CD4-positive, alpha-beta T cell treated with Interleukin-17A for 4 hours (primary cell): ENCODE measurements at places on chromosomes 11 and 22.

DNA sequence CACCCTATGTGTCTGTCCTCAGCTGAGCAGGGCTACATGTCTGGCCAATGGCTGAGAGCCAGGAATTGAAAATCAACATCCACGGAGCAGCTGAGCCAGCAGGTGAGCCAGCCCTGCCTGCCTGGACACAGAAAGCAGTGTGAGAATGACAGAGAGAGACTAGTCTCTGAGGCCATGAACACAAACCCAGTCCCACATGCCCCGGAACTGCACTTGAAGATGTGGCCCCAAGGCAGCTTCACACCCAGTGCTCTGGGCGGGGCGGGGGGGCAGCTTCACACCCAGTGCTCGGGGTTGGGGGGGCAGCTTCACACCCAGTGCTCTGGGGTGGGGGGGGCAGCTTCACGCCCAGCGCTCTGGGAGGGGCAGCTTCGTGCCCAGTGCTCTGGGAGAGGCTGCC, 37.6 kb downstream of the TRMU start:
- no peak for DNase-seq

DNA sequence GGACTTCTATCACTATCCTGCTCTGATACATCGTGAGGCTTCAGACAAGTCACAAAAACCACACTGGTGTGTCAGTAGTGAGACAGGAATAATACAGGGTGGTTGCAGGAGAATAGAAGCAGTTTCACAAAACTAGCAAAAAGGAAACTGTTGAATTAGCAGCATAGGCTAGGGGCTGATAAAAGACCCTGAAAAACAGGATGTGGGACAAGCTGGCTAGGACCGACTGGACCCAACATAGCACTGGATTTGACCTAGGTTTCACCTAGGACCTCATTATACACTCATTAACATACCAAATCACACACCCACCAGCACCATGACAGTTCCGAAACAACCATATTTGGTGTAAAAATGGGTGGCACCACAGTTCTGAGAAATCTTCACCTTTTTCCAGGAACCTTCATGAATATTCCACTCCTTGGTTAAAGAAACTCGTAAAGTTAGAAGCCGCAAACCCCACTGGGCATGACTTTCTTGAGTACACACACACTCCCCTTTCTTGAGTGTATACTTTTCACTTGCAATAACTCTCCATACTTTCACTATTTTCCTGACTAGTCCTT, 76.2 kb downstream of the SLC1A2 start:
- DNase-seq, result peak; percentile 12

DNA sequence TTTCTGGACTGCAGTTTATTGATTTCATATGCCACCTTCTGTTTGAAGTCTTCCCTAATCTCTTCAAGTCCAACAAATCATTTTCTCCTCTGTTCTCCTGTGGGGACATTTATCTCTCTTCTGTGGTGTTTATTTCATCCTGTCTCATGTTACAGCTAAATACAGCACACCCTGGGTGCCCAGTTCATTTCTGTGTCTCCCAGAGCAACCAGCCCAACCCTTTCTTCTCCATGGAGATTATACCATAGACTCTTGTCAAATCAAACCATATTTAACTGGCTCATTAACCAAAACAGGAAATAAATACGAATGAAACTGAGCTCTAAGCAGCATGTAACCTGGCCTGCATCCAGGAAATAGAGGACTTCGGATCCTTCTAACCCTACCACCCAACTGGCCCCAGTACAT, at the start of gene MS4A8:
TSS of gene MS4A8 (plus strand) at position 329 of the 408 bp plus-strand sequence. CDS start 1,249 bp downstream, outside the sequence.
- no peak for DNase-seq

DNA sequence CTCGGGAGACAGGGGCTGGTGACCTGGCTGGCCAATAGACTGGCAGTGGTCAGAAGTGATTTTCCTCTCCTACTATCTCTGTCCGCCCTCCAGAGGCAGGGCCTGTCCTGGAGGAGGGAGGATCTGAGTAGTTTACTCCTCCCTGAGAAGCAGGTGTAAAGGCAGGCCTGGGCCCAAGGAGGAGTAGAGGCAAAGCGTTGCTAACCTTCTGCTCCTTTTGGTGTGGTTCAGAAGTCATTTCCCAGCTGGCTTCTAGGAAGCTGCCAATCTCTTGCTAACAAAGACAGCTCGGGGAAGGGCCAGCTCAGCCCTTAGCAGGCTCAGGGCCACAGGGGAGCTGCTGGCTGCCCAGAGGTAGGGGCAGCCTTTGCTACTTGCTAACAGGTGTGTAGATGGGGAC, 151.1 kb upstream of the NECTIN1 start:
- no peak for DNase-seq

DNA sequence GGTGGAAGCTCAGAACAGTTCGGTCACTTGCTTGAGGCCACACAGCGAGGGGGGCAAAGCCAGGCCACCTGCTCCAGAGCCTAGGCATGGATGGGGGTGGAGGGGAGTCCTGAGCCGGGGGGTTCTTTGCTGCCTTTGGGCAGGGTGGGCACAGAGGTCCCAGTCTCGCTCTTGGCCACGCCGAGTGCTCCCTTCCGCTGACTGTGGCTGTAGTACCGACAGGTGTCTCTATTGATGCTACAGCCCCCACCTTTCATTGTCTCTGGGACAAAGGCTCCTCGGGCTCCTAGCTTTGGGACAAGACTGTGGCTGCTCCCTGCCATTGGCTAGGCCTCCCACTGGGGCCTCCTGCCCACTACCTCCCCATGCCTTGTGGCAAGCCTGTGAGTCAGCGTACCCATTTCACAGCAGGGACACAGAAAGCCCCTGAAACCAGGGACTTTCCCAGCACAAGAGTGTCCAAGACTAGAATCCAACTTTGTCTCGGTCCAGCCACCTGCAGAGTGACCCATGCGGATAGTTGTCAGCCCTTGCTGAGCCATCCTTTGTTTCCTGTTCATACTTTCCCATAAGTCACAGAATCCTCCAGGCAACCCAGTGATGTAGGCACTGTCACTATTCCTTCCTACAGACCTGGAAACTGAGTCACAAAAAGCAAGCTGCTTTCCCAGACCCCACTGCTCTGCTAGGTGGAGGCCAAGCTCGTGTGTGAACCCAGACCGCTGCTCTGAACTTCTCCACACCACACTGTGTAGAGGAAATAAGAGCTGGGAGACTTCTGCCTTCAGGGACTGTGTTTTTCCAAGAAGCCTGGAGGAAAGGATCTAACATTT, 17.2 kb downstream of the MYEOV start:
- no peak for DNase-seq
